ENCODE measurements at places on chromosomes 11 and 22.

GRCh38 chr11:116718955-116719501 is 53.8 kb downstream of the BUD13 start:
- no peak for DNase-seq

- no peak for DNase-seq
These were observed 15.0 kb downstream of the CHST1 start for GRCh38 chr11:45650166-45651095.

DNA sequence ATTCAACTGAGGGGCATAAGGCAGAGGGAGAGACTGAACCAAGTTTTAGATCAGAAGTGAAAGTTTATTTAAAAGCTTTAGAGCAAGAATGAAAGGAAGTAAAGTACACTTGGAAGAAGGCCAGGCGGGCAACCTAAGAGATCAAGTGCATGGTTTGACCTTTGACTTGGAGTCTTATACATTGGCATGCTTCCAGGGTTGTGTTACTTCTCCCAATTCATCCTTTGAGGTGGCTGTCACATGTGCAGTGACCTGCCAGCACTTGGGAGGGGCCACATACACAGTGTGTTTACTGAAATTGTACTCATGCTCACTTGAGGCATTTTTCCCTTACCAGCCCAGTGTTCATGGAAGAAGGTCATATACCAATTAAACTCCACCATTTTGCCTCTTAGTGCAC is 30.4 kb downstream of the CYP2R1 start:
- DNase-seq: no peak

DNA sequence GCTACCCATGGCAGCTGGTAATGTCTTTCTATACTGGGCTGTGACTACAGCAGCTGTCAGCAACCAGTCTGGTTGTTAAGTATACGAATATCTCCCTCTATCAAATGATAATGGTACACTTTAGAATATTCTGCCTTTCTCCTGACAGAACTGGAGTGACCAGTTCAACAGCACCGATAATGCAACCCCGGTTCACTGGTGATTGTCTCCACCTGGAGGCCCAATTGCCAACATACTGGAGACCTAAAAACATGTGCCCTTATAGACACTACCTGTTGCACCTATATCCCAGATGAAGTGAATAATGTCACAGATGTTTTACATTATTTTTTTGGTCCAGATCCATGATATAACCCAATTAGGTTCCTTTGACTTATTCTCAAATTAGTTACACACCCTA is 21.1 kb downstream of the OR5P2 start:
- DNase-seq: no peak

- peak; percentile 92 for DNase-seq
These were observed 589 bp upstream of the GNAZ start for GRCh38 chr22:23069502-23070357.

GRCh38 chr11:105153392-105153791 is 13.8 kb upstream of the CARD18 start:
- DNase-seq: no peak

DNA sequence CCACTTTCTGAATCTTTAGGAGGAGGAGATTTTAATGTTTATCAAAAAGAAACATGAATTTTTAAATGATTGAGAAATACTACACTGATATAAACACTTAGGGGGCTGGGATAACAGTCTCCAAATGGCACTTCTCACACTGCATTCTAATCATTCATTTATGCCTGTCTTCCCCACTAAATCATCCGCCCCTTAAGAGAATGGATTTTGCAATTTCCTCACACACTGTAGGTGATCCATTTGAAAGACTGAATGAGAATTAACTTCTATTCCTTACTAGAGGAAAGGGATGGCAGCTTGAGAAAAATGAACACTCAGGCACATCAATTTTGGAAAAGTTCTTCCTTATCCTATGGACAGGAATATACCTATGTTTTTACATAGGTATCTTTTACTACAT is 7.6 kb upstream of the POU2AF2 start:
- DNase-seq: no peak

- peak; percentile 27 for DNase-seq
These were observed 6.5 kb downstream of the APOL2 start for GRCh38 chr22:36232715-36233401.

GRCh38 chr22:17957693-17958092 is 66.7 kb downstream of the MICAL3 start:
- DNase-seq: no peak

- DNase-seq: no peak
These were observed 21.7 kb upstream of the TNRC6B start for GRCh38 chr22:40156001-40156516.

- no peak for DNase-seq
These were observed 42.9 kb upstream of the DDI1 start for GRCh38 chr11:103993507-103993906.

DNA sequence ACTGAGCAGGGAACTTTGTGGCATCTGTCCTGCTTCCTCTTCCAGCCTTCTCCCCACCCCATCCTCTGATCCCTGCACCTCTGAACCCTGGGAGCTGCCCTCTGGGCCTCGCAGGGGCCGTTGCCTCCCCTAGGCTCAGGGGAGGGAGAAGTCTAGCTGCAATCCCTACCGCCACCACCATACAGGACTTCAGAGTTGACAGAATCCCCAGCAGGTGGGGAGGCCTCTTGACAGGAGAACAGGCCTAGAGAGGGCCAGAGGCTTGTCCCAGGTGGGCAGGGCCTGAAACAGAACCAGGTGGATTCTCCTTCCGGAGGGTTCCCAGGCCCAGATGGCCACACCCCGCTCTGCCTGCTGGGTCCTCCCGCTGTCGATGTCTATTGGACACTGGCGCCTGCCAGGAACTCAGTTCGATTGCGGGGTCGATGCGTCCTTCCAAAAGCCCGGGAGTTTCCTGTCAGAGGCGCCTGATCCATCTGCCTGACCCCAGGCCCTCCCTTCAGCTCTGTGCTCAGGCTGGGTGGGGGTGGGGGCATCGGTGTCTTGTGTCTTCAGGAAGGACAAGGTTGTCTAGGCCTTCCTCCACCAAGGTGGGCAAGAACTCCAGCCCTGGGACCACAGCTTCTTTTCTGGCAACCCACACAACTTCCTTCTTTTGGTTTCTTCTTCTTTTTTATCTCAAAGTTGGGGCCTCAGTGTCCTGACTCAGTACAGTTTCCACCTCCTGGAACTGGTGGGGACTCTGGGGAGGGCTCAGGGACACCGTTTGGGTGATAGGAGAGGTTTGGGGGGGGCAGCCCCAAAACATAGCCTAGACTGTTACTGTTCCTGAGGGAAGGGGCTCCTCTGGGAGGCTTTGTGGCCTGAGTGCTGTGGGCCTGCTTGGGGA is 6.4 kb downstream of the STARD10 start:
- DNase-seq: peak; percentile 41

GRCh38 chr11:45400591-45400990 is 114.5 kb upstream of the SYT13 start:
- no peak for DNase-seq

GRCh38 chr22:43541022-43541421 is 129.2 kb downstream of the MPPED1 start:
- no peak for DNase-seq

- no peak for DNase-seq
These were observed 427.9 kb upstream of the CCDC179 start for GRCh38 chr11:23288003-23288783.

GRCh38 chr11:115155978-115156377 is 348.2 kb downstream of the CADM1 start:
- no peak for DNase-seq

- DNase-seq: no peak
These were observed 365.8 kb downstream of the TBC1D22A start for GRCh38 chr22:47128216-47128615.

DNA sequence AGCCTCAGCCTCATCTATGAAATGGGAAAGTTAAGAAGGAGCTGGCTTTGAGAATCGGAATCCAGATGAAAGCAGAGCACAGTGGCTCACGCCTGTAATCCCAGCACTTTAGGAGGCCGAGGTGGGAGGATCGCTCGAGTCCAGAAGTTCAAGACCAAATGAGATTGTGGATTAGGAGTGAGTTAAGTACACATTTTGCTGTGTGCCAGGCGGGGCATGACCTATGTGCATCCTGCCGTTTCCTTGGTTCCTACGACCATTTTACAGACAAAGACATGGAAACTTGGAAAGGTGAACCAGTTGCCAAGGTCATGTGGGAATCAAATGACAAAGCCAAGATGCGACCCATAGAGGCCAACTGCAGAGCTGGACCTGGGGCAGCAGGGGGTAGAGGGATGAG is 4.2 kb downstream of the PLA2G3 start:
- DNase-seq: no peak

DNA sequence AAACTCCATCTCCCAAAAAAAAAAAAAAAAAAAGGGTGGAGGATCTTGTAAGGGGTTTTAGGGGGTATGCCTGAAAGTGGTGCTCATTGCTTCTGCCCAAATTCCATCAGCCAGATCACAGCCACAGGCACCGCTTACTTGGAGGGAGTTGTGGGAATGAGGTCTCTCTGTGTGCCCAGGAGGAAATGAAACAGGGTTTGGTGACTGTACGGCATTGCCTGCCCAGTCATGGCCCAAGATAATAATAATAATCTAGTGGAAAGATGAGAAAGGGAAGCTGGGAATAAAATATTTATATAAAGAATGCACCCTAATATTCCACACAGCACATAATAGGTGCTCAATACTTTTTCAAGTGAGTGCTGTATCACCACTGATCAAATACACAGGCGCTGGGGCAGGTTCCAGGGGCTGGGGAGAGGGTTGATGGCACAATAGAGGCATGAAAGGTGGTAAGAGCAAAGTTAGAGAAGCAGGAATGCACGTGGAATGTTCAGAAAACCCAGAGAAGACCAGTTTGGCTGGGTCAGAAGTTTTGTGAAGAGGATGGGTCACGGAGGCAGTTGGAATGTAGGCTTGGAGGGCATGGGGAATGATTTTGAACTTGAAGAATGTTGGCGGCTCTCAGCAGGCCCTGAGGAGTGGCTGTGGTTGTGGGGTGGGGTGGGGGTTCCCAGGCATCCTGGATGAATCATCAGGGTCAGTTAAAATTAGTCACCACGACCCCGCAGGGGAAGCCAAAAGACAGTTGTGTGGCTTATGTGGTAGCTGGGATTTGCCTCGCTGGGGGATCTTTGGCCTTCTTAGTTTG is 12.5 kb upstream of the MB start:
- DNase-seq: no peak

DNA sequence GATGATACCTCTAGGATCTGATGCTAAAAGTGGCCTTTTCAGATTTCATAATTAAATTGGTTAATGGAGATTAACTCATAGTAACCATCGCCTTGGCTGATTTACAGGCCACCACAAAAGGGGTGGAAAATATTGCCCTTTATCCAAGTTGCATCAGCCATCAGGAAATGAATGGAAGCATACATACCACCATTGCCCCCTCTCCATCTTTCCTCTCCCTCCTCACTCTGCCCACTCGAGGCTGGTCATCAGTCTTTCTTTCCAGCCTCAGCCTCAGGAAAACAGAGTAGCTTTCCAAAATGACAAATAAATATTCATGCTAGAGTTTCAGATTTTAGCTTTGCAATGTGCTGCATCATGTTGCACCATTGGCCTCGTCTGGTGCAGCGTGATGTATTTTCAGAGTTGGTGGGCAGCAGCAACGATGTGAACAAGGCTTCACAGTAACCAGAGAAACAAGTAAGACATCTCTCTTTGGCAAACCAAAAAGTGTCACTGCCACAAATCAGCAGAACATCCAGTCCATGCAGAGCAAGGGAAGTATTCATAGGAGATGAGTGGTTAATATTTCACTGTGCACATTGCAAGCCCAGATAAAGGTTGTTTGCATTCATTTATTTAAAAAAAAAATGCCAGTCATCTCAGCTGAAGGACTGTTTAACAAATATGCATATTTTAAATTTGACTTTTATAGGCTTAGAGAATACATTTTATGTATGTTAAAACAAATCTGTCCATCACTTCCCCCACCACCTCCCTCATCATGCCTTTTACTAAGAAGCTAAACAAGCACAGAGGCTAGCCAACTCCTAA is 136.7 kb upstream of the FAT3 start:
- DNase-seq: no peak

GRCh38 chr11:68859123-68859522 is 17.4 kb upstream of the CPT1A start:
- no peak for DNase-seq

DNA sequence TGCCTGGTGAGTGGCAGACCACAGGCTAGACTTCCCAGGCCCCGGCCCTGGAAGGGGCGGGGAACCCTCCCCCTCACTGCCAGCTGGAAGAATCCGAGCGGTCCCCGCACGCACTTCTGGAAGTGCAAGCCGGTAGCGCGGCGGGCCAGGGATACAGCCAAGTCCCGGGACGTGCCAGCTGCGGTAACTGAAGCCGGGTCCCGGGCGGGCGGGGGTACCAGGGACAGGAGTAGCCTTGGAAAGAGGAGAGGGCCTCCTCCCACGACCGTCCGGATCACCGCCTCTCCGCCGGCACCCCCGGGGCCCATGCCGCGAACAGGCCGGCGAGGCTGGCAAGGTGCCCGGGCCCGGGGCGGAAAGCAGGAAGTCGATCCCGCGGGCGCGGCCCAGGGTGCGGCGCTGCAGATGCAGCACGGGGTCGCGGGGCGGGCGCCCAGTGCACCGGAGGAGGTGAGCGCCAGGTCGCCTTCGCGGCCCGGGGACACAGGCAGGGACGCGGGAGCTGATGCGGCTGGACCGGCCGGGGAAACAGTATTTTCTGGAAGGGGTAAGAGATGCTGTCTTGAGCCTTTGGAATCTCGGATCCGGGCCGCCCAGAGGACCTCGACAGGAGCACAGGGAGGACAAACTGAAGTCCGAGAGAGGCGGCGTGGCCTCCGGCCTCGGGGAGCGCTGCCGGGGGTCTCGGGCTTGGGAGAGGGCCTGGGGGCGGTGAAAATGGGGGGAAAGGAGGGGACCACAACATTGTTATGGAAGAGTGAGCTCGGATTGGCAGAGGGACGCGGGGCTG is 783 bp upstream of the SLC35C1 start:
- peak; percentile 53 for DNase-seq

DNA sequence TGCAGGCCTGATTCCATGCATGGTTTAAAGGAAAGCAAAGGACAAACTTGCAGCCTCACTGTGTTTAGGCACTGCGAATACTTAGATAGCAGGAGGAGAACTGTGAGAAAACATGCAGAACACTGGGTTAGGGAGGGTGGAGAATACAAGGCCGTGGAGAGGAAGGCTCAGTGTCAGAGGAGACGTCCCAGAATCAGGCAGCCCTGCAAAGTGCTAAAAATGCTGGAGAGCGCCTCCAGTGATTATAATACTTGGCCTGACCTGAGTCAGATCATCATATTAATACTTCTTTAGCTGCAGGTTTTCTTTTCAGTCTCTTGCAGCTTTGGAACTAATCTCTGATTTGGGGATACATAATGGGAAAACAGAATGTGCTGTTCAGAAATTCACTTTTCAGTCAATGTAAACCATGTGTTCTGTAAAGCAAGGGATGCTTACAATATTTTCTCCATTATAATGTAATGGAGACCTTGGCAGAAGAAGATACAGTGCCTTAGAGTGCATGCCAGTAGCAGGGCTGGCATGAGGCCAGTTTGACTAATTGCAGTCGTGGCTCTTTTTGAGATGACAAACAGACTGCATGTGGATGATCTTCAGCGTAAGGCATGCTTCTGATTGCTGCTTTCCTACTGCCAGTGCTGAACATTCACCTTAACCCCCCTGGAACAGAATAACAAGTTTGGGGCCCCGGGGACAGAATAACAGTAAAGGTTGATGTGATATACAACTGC is 16.8 kb downstream of the EXT2 start:
- DNase-seq: no peak

Data from memory B cell (primary cell).